ENCODE measurements at places on chromosomes 5 and 9.
A peak's percentile ranks its signal among the peaks of the same experiment; 100 is the strongest.

DNA sequence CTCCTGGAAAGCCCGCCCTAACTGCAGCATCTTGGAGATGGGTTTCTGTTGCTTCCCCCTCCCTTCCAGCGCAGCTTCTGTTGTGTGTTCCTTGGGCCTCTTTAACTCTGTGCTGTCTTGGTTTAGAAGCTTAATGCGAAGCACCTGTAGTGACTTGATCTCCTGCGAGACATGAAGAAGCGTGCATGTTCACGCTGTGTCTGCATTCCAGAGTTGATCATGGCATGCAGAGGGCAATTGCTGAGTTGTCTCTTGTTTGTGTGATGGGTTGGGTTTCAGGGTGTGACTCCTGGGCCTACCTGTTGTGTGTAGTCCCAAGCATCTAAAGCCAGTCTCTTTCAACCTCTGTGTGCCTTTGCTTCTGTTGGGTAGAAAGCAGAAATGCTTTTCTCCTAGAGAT lies 155.6 kb downstream of the SMARCA2 start:
- no peak for DNase-seq

DNA sequence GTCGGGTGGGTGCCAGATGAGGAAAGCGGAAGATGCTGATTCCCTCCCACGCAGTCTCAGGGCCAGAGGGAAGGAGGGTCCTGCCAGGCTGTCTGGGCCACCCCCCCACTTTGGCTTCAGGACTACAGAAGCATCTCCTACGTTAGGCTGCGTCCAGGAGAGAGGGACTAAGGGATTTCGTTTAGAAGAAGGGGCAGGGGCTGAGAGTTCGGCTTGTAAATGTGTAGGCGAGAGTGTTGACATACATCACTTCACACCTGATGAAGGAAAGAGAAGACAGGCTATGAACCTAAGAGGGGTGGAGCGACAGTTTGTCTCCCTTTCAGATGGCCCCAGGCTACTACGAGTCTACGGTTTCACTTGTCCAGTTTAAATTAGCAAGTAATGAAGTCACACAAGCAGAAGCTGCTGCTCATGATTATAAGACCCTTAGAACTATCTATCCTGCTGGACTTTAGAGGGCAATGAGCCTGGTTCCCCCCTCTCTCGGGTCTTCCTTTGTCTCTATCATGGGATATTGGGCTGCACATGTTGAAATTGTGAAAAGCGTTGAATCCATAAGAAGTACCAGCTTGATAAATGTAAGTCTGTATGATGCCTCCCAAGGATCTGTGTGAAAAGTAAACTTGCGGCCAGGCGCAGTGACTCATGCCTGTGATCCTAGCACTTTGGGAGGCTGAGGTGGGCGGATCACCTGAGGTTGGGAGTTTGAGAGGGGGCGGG lies 193.0 kb downstream of the AOPEP start:
- DNase-seq = no peak

GRCh38 chr5:41181691-41182564 lies 31.4 kb downstream of the C6 start:
- no peak for DNase-seq

DNA sequence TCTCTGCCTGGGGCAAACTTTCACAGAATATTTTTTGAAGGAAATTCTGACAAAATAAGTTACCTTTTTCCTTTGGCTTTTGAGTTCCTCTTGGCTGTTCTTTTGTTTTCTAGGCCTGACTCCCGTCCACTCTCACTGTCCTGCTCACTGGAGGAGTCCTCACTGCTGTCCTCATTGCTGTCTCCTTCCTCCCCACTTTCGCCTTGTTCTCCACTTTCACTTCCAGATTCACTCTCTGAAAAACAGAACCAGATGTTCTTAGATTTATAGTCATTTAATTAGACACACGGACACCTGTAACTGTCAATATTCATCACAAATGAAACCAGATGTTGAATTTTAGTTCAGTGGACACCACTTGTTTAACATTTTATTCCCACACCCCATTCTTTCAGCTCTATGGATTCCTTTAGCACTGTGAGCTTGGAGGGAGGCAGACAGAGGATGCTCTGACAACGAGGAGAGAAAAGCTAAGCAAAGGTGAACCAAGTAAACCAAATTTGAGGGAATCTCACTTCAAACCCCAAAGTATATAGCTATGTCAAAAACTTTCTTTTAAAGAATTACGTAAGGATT lies 180.7 kb downstream of the AP3B1 start:
- no peak for DNase-seq

- DNase-seq = no peak
Observed at GRCh38 chr5:139523635-139524445, 37.3 kb upstream of the UBE2D2 start.

DNA sequence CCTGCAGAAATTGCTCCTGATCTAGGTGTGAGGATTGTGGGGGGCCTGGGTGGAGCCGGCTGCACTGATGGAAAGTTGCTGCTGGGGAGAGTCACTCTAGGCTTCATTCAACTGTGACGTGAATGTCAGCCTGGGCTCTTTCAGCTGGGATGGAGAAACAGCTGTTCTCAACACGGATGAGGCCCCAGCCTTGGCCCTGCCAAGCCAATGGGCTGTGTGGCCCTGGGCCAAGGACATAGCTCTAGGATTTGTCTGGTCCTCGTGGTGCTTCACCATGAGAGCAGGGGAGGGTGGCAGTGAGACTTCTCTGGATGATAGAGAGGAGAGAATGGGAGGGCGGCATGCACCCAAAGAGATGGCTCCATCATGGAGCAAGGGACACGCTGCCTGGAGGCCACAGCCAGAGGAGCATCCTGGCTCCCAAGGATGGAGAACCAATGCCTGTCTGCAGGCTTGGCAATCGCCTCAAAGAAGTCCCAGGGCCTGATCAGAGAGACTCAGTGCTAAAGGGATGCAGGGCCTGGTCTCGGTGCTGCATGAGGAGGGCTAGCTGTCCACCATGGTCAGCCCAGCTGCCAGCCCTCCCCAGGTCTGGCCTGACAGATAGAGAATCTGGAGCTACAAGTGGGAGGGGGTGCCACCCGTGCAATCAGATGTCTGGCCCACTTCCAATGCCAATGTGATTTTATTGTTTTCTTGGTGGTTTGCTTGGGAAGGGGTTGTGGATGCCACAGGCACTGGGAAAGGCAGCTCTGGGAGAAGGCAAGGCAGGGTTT lies 141.0 kb downstream of the GADD45G start:
- DNase-seq = peak; percentile 15

- DNase-seq = peak; percentile 47
Observed at GRCh38 chr5:92309336-92309991, 926.3 kb upstream of the ARRDC3 start.

DNA sequence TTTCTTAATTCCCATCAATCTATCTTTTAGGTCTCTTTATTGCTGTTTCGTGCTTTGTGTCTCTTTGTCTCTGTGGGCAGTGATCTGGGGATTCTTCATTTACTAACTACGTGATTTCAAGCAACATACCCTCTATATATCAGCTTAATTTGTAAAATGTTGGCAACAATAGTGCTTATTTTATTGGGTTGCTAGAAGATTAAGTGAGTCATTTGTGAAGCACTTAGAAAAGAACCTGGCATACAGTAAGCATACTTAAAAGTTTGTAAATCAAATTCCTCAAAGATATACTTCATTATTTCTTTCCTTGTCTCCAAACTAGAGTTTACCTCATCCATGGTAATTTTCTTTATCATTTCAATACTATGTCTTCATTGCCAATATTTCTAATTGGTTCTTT lies 669.7 kb downstream of the MAT2B start:
- DNase-seq = no peak

DNA sequence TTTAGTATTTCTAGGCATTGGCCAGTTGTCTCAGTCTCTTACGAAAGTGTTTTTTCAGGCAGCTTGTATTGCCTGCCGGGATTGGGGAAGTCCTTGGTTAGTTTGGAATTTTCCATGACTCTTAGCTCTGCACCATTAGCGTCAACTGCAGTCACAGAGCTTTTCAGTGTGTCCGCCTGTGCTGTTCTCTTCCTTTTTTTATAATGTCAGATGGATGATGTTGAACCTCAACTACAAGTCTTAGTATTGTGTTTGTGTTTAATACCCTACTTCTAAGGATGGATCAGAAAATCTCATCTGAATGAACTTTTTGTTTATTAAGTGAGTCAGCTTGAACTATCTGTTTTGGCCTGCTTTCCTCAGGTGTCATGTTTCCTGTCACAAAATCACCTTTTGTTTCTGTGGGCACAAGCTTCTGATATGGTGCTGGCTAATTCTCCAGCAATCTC lies 33.1 kb downstream of the ATP6V0E1 start:
- DNase-seq = no peak

- no peak for DNase-seq
Observed at GRCh38 chr9:128628471-128629048, 28.1 kb downstream of the DYNC2I2 start.

DNA sequence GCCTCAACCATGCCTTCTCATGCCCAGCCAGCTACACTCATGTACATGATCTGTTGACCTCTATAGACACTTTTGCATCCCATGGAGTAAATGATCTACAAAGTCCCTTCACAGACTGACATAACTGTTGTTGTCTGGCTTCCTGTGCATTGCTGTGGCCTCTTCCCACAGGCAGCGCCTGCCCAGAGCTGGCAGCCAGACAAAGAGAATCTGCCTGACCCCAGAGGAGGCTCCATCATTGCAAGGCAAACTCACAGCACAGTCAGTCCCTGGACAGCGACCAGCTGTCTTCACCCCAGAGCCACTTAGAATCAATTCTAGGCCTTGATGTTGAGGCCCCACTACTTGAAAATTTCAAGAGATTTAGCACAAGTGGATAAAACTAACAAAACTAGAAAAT lies 65.5 kb downstream of the INSYN2B start:
- no peak for DNase-seq

DNA sequence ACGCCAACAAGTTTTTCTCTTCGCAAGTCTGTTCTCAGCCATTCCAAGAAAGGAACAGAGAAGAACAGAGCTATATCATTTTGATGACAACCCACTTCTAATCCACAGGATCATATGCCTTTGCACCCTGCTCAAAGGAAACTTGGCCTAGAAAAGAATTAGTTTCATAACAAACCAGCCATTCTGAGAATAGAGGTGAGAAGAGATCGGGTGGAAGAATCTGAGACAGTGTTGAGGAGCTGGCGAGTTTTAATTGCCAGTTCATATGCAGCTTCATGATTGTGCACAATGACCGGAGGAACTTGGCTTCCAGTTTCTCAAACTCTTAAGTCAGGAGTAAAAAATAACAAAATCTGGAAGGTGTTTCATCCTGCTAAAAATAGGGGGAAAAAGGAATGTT lies 380.0 kb downstream of the NR2F1-AS1 start:
- DNase-seq = no peak

DNA sequence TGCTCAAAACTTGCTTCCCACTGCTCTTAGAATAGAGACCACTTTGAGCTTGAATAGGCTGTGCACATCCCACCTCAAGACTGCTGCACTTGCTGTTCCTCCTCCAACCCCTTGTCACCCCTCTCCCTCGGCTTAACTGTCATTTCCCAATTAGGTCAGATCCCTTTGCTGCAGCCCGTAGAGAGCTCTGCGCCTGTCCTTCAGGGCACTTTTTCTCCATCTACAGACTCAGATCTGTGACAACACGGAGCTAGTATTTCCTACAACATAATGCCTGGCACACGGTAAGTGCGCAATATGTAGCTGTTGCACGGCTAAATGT lies 485 bp upstream of the HABP4 start:
- DNase-seq = peak; percentile 74

DNA sequence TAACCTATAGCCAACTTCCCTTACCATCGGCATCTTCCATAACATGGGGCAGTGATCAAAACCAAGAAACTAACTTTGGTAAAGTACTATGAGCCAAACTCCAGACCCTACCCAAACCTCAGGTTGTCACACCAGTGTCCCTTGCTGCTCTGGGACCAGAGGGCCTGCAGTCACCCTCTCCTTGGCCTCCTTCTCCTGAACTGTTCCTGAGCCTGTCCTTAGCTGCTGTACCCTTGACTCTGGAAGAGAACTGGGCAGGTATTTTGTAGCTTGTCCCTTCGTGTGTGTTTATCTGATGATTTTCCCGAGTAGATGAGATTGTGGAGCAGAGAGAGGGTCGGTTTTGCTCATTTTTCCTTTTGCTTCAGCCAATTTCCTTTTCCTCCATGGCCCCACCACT lies 240.4 kb downstream of the SYK start:
- no peak for DNase-seq

DNA sequence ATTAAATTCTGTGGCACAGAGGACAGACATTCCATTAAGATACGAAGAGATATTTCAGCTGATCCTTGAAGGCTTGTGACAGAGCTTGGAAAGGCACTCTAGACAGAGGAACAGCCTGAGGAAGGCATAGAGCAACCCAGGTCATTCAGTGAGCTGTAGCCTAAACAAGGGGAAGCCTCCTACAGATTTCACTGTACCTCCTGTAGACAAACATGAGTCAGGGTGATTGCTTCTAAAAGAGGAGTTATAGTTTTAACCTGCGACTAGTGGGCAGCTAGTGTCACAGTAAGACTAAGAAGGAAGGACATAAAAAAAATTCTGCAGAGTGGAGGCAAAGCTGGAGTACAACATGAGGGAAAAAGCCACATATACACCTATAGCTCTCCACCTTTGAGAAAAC lies 43.5 kb upstream of the ANKDD1B start:
- no peak for DNase-seq

DNA sequence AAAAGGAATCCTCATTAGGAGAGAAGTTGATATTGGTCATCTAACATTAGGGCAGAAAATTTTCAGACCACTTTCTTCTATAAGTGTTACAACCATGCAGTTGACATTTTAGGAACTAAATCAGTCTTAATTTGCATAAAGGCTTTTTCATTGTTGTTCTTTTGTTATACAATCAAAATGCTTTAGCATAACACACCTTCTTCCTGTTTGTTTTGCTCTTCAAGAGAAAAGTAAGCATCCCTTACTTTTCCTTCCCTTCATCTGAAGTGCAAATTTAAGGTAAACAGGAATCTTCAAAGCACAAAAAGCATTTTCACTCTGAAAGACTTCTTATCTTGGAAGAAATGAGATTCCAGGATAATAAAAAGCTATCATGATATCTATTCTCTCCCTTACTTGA lies 273.6 kb downstream of the PTPRD start:
- no peak for DNase-seq

DNA sequence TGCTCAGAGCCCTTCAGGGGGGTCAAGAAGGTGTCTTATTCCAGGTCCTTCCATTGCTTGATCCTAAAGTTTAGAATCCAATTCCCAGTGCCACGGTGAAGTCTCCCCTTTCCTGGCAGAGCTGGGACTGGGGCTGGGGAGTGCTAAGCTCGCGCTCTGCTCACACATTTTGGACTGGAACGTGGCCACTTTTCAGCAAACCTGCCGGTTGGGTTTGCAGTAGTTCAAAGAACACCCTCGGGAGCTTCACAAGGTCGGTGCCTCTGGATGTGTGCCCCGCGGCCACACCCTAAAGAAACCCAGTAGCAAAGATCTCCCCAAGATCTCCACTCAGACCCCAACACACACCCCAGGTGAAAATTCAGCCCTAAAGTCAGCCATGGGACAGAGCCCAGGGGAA lies at the start of gene C9orf152:
Gene C9orf152 (minus strand): TSS at position 129 of the 400 bp plus-strand sequence. CDS start 580 bp downstream, outside the sequence.
- DNase-seq = no peak
